ENCODE measurements at places on chromosomes 3 and 15. TPM values are rescaled to one million over a fixed set of nuclear protein-coding genes. Genes with fewer than 3 reads are reported as not detected.

RTP4 gene
- total RNA-seq = not detected

AGBL1 gene
- 0.98 TPM for total RNA-seq

CCPG1 gene
- 30.5 TPM for total RNA-seq

TRPM1 gene
- total RNA-seq = not detected

DAZL gene
- total RNA-seq = not detected

ICE2 gene
- total RNA-seq = 29.5 TPM

PAK2 gene
- 61.0 TPM for total RNA-seq

CALML4 gene
- 2.5 TPM for total RNA-seq

CRTAP gene
- total RNA-seq = 14.0 TPM

CNBP gene
- total RNA-seq = 144 TPM

KLF15 gene
- total RNA-seq = 1.7 TPM

GNB5 gene
- 38.4 TPM for total RNA-seq

CAMK1 gene
- total RNA-seq = 39.8 TPM

SLC9C1 gene
- total RNA-seq = 0.25 TPM
